Lung (tissue), 17 donors: ENCODE measurements at places on chromosomes 12 and 14. TPM values are rescaled to one million over a fixed set of nuclear protein-coding genes. Genes with fewer than 3 reads are reported as not detected.

DNA sequence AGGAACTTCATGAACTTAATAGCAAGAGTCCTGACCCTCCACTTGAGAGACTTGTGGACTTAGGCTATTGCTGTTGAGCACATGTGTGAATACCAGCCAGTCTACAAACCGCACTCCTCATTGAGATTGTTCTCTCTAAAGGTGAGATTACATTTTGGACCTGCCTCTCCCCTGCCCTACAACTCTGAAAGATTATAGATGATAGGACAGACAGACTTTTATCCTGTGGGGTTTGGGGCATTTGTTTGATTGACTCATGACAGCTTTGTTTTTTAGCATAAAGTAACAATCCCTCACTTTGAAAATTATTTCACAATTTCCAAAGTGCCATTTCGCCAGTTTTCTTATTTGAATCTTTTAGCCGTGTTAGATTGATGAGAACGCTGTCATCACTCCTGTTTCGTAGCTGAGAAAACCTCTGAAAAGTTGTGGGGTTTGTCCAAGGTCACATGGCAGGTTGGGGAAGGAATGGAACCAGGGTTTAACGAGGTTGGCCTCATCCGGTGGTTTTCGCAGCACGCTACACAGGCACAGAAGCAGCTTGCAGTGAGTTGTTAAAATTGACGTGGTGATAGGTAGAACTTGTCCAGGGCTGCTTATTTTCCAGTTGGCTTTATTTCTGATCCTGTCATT, 836 bp downstream of the EVL start:
- no peak for DNase-seq

DNA sequence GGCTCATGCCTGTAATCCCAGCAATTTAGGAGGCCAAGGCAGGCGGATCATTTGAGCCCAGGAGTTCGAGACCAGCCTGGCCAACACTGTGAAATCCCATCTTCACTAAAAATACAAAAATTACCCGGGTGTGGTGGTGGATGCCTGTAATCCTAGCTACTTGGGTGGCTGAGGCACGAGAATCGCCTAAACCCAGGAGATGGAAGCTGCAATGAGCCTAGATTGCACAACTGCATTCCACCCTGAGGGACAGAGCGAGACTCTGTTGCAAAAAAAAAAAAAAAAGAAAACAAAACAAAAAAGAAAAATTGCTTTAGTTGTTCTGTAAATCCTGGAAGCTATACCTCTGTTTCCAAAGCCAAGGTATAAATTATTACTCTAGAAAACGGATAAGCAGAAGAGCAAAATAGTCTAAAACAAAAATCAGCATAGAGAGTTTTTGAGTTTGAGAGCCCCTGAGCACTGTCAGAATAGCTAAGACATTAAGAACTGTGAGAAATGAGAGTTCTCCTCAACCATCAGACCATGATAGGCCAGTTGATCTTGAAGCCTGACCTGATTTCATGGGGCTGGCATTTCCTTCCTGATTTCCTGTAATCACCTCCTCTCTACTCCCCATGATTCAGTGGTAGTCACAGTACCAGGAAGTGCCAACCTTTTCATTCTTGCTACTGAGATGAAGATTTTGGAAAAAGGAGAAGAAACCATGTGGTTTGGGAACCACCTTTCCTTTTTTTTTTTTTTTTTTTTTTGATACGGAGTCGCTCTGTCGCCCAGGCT, 31.7 kb downstream of the ATP2A2 start:
- DNase-seq = no peak

DNA sequence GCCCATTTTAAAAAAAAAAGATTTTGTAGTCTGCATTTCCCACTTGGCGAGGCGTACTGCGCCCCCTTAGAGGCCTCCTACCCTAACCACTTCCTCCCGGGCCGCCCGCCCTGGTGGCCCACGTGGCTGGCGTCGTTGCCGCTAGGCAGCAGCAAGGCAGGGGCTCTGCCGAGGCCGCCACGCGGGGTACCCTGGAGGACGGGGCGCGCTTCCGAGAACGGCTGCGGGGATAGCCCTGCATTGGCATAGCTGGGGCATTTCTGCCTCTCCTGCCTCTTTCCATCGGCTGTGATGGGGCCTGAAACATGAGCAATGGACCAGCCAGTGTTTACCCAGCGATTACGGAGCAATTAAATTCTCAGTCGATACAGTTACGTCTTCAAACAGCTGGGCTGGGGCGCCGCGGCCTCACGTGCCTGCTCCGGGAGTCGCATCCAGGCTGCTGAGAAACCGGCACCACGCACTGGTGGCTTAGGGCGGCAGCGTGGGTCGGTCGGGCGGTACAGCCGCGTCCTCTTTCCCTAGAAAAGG, 38.0 kb downstream of the IQSEC3 start:
- peak; percentile 28 for DNase-seq

GRCh38 chr14:50350975-50351374, 38.9 kb downstream of the DMAC2L start:
- DNase-seq = no peak

GRCh38 chr12:104672501-104673265, 215.9 kb downstream of the CHST11 start:
- DNase-seq = no peak

DNA sequence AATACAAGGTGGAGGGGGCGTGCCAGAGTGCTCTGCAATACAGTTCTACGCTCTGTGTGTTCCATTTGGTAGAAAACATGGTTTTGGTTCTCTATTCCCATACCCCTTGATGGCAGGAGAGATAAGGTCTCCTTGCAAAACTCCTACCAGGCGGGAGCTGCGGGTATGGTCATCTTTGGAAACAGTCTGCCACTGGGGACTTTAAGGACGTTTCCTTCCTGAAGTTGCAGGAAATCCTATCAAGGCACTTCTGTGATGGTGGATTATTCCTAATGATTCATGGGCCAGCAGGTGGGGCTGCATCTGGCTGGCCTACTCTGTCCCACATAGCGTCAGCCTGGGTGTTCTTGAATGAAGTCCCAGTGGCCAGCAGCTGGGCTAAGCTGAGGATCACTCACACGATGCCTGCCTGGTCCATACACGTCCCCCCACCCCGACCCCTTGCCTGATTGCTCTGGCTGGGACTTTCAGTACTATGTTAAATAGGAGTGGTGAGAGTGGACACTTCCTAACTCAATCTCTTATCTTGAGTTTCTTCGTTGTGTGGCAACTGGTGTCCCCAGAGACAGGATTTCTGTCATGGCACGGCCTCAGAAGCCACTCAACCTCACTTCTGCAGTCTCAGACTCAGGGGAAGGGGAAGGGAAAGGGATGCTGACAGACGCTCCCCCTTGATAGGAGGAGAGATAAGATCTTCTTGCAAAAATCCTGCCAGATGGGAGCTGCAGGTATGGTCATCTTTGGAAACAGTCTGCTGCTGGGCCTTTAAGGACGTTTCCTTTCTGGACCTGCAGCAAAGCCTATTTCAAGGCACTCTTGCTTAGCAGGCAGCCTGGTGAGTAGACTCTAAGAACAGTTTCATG, 61.0 kb upstream of the FKBP4 start:
- no peak for DNase-seq

DNA sequence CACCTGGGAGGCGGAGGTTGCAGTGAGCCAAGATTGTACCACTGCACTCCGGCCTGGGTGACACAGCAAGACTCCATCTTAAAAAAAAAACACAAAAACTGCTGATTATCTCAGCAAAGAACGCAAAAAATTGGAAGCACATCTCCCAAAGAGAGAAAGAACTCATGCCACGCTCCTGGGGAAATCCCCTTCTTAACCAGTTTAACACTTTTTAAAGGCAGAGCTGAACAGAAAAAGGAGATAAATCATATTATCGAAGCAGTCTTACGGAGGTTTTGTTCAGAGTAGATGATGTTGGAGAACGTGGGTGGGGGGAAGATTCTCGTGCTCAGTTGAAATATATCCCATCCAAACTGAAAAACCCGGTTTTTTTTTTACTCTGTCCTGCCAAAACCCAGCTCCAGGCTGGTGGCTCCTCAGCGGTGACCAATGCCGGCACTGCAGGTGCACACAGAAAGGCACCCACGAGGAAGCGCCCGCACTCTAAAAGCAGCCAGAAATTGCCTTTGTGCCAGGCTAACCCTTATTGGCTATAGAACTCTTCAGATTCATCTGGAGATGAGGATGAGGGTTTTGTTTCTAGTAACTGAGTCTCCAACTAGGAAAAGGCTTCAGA, 100.2 kb upstream of the PARP11 start:
- no peak for DNase-seq

GRCh38 chr12:6977653-6978052, 6.9 kb downstream of the EMG1 start:
- DNase-seq = no peak

- DNase-seq = no peak
Observed at GRCh38 chr12:20264608-20265114, 103.7 kb upstream of the PDE3A start.

- DNase-seq = no peak
Observed at GRCh38 chr14:99040711-99041110, 231.3 kb downstream of the BCL11B start.

- no peak for DNase-seq
Observed at GRCh38 chr12:3179731-3180130, 102.6 kb downstream of the TSPAN9 start.

DNA sequence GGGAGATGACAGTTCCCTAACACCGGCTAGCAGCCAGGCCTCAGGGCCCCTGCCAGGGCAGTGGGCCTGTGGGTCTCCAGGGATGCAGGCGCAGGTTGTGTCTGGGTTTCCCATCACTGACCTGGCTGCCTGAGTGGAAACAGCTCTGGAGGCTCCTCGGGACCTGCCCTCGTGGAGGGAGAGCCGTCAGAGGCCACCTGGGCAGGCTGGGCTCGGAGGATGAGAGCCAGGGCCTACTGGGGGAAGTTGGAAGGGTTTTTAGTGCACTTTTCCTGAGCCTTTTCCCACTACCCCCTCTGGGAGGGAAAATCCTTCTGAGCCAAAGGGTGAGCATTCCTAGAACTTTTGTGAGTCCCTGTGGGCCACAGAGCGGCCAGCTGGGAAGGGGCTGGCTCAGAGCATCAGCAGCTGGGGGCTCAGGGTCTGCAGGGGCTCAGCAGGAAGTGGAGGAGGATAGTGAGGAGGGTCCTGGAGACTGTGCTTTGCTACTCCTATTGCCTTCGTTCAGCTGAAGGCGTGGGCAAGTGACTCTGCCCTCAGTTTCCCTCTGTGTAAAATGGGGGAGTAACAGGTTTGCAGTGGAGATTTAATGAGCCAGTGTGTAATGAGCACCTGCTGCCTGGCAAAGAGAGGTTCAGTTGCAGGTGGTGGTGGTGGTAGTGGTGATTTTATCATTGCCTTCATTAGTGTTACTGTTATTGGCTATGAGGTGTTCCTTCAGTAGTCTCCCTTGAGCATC, 1.8 kb downstream of the SH2B3 start:
- no peak for DNase-seq

DNA sequence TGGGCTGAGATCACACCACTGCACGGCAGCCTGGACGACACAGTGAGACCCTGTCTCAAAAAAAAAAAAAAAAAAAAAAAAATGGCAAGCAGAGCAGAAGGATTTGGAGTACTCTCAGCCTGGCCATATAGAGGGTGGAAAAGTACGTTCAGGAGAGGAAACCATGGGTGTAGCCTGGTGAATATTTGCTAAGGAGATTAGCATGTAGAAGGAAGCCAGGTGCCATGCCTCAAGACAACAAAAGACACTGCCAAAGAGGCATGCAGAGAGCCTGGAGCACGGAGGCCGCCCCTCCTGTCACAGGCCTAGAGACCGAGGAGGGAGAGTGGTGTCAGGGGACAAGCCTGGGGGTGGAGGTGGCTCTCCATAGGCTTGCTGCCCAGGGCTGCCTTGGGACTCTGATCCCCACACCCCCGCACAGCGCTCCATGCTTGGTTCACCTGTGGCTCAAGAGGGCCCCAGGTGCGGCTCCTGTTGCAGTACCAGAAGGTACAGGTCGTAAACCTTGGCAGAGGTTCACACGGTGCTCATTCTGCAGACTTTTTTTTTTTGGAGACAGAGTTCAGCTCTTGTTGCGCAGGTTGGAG, 27.9 kb upstream of the DEGS2 start:
- no peak for DNase-seq

GRCh38 chr12:1171657-1172408, 180.8 kb downstream of the ERC1 start:
- no peak for DNase-seq

GRCh38 chr12:68617160-68617926, 6.6 kb downstream of the RAP1B start:
- no peak for DNase-seq

GRCh38 chr12:77841521-77841920, 10.8 kb downstream of the NAV3 start:
- DNase-seq = no peak

DNA sequence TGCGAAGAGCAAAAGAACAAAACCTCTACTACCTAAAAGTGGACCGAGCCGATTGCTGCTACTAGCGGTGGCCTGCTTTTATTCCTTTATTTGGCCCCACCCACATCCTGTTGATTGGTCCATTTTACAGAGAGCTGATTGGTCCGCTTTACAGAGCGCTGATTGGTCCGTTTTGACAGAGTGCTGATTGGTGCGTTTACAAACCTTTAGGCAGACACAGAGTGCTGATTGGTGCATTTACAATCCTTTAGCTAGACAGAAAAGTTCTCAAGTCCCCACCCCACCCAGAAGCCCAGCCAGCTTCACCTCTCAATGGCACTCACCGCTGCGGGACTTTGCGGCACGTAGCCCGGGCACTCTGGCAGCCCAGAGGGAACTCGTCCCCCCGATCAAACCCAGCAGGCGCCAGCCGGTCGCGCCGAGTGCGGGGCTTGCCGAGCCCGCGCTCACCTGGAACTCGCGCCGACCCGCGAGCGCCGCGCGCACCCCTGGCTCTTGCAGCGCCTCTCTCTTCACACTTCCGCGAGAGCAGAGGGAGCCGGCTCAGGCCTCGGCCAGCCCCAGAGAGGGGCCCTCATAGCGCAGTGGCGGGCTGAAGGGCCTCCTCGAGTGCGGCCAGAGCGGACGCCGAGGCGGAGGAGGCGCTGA, 8.7 kb upstream of the FGD4 start:
- DNase-seq = peak; percentile 30

DNA sequence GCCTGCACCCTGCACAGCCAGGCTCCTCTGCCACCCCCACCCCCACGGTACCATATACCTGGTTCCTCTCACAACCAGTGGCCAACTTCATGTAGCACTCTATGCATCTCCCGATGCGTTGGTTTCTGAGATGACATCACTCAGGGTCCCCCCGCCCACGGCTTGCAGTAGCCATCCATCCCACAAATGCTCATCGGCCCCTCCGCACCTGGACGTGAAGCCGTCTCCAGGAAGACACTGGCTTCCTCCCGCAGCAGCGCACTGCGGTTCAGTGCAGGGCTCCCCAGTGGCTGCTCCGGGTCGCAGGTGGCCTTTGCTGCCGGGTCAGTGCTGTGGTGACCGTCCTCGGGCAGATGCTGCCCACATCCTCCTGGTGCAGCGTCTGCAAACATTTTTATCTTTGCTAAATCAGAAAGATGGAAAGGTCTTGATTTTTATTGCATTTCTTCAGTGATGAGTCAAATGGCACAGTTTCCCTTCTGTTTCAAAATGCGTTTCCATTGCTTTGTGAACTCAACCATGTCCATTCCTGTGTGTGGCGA, 27.5 kb upstream of the MMP17 start:
- DNase-seq = no peak

The JDP2 gene
- 77.5 TPM for total RNA-seq

The C12orf60 gene
- 2.4 TPM for total RNA-seq

The ZNF705A gene
- 0.28 TPM for total RNA-seq

The JKAMP gene
- total RNA-seq = 33.0 TPM

The TGM1 gene
- total RNA-seq = 8.8 TPM

The INHBC gene
- not detected for total RNA-seq

The ADAM21 gene
- 0.09 TPM for total RNA-seq

The DUSP16 gene
- total RNA-seq = 40.0 TPM

The ADAMTS20 gene
- not detected for total RNA-seq

The SLCO1B3 gene
- not detected for total RNA-seq

The MIA2 gene
- 27.7 TPM for total RNA-seq

The NGB gene
- total RNA-seq = not detected

The TMEM119 gene
- 31.9 TPM for total RNA-seq

The CDK2 gene
- 28.0 TPM for total RNA-seq
